Heart right ventricle (tissue), 16 donors: ENCODE measurements at places on chromosomes 3 and 15.

DNA sequence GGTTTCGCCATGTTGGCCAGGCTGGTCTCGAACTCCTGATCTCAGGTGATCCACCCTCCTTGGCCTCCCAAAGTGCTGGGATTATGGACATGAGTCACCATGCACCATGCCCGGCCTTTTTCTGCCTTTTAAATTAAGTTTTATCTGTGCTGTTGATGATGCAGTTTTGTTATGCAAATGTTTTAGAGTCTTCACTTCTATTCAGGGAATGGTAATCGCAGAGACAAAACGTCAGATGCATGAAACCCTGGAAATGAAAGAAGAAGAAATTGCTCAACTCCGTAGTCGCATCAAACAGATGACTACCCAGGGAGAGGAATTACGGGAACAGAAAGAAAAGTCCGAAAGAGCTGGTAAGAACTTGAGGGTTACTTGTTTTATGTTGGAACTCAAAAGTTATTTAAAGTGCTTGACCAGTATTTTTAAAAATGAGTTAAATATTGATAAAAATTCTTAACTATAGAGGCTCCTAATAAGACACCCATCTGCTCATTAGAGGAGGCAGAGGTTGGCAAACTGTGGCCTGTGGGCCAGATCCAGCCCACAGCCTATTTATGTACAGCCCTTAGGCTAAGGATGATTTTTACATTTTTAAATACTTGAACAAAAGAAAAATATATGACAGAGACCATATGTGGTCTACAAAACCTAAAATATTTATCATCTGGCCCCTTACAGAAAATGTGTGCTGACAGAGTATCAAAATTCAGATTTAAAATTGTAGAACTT is 127.8 kb upstream of the LRRFIP2 start:
- no peaks in the 10 kb centered on the region for H3K27me3 ChIP-seq
- H3K4me3 ChIP-seq = no peak overlapping the region
- no peak for DNase-seq
- H3K36me3 ChIP-seq = no peaks in the 10 kb centered on the region
- H3K4me1 ChIP-seq = peaks cover 8% of the 10 kb centered on the region

- H3K27ac ChIP-seq = no peak overlapping the region
- no peak for DNase-seq
- peaks cover 22% of the 10 kb centered on the region for H3K4me1 ChIP-seq
- H3K27me3 ChIP-seq = no peaks in the 10 kb centered on the region
- peaks cover 64% of the 10 kb centered on the region for H3K36me3 ChIP-seq
- H3K4me3 ChIP-seq = no peak overlapping the region
Observed at GRCh38 chr3:69179740-69180372, 57.5 kb upstream of the LMOD3 start.

DNA sequence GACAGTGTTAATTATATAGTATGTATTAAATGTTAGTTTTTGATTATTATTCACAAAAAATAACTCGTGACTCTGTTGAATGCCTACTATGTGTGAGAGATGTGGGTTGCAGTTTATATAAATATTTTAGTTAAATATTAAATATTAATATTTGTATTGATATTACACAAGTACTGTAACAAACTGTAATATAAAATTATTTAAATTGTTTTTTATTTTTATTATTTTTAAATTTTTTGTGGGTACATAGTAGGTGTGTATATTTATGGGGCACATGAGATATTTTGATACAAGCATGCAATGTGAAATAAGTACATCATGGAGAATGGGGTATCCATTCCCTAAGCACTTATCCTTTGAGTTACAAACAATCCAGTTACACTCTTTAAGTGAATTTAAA is 196.1 kb upstream of the ZNF717 start:
- no peak overlapping the region for H3K4me3 ChIP-seq
- no peak overlapping the region for H3K27ac ChIP-seq
- H3K36me3 ChIP-seq = no peaks in the 10 kb centered on the region
- no peaks in the 10 kb centered on the region for H3K27me3 ChIP-seq

- H3K36me3 ChIP-seq = no peaks in the 10 kb centered on the region
- H3K27me3 ChIP-seq = no peaks in the 10 kb centered on the region
- peak overlapping the region; percentile 100 for H3K27ac ChIP-seq
- no peak overlapping the region for H3K4me3 ChIP-seq
- peaks cover 8% of the 10 kb centered on the region for H3K4me1 ChIP-seq
- DNase-seq = no peak
Observed at GRCh38 chr3:157094751-157095480, 65.0 kb downstream of the CCNL1 start.

DNA sequence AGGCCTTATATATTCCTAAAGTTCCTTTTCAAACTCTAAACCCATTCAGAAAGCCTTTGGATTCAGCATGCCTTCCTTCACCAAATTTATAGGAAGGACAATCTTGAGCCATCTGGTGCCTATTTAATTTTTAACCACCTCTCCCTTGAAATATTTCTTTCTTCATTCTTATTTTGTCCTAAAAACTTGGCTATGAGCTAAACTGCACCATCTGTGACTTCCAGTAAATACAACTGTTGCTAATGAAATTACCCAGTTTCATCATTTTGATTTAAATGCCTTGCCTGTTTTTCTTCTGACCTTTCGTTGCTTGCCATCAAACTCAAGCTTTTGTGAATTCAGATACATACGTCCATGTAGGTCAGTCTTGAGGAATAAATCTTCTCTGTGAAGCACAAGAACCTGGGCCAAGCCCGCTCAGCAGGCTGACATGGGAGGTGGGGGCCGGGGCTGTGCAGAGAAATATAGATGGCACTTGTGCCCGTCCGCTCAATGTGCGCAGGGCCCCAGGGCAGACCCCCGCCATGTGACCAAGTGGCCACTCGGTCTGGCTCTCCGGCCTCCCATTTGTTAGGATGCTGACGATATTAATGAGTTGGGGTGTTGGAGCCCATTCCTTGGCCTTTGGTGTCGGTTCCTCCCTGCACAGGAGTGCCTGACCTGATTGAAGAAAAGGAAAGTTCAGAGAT is 335.9 kb downstream of the VPS13C start:
- no peak overlapping the region for H3K27ac ChIP-seq
- H3K4me1 ChIP-seq = no peaks in the 10 kb centered on the region
- H3K4me3 ChIP-seq = no peak overlapping the region
- H3K36me3 ChIP-seq = no peaks in the 10 kb centered on the region

GRCh38 chr15:38038659-38039442 is 104.4 kb downstream of the TMCO5A start:
- H3K4me3 ChIP-seq = no peak overlapping the region
- H3K27me3 ChIP-seq = no peaks in the 10 kb centered on the region
- DNase-seq = no peak
